ENCODE measurements at places on chromosomes 11 and 22.

GRCh38 chr11:101706541-101706940 is 122.7 kb upstream of the TRPC6 start:
- DNase-seq: no peak

- DNase-seq: no peak
Observed at GRCh38 chr11:129747071-129747470, 68.6 kb upstream of the TMEM45B start.

GRCh38 chr11:80241766-80242165 is 800.9 kb upstream of the TENM4 start:
- no peak for DNase-seq

GRCh38 chr11:60170566-60170965 is 12.3 kb downstream of the MS4A6A start:
- DNase-seq: no peak

- DNase-seq: no peak
Observed at GRCh38 chr22:22406445-22407027, 102.0 kb downstream of the ZNF280B start.

DNA sequence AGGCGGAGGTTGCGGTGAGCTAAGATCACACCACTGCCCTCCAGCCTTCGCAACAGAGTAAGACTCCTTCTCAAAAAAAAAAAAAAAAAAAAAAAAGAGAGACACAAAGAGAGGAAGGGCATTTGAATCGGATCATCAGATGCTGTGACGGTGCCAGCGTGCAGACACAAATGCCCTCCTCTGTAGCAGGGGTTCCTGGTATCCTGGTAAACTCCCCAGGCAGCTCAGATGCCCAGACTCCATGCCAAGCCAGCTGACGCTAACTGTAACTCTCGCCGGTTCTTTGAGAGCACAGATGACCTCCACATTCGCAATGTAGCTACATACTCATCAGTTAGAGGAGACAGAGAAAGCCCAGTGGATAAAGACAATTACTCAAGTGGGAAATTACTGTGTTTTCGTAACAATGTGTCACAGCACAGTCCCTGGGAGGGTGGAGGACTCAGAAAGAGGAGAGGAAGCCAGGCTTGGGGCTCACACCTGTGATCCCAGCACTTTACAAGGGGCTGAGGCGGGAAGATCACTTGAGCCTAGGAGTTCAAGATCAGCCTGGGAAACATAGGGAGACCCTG is 153.1 kb downstream of the BRD1 start:
- no peak for DNase-seq

DNA sequence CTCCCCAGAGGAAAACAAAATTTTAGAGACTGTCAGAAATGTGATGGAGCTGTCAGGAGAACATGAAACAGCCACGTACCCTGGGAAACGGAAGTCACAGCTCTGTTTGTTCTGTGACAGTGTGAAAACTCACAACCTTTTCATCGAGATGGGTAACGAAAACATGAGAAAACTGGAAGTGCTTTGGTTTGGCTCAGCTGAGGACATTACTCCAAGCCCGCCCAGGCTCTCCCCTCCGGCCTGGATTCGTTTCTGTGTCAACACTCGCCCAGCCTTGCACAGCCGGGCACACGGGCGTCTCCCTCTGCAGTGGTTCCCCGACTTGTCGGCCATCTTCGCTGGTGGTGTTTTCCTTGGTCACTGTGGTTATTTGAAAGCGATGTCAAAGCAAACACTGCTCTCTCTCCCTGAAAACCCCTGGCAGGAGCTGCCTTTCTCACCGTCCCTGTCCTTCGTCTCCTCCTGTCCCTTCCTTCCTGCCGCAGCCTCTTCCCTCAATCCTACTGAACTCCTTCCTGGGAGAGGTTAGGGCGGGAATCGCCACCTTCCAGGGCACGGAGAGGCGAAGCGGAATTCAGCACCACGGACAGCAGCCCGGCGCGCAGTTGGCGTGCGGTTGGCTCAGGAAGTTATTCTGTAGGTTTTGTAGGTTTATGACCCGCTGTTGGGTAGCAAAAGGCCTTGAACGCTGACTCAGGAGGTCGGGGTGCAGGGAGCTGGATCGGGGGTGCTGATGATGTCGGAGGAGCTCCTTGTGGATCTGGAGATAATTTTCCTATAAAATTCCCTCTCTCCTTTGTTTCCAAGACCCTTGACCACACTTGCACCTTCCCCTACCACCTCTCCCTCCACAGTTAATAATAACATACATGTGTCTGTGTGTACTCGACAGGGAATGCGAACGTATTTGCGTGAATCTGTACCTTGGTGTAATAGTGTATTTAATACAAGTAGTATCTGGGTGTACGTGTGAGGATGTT is 13.1 kb upstream of the RPS19BP1 start:
- DNase-seq: no peak

GRCh38 chr11:106127604-106128003 is 50.1 kb downstream of the AASDHPPT start:
- no peak for DNase-seq

DNA sequence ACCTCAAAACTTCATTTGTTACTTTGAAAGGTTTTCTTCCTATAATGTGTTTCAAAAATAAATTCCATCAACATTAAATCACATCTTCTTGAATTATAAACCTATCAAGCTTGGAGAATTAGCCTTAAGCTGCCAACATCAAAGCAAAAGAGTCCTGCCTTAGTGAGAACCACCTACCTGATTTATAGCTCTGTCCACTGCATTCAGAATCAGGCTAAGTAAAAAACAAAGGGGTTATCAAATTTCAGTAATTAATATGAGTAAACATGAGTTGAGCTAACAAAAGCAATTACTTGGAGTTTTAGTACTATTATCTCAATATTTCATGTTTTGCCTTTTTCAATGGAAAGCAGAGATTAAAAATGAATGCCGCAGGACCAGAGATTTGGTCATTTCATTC is 73.9 kb downstream of the CADM1 start:
- no peak for DNase-seq

GRCh38 chr22:44458044-44459020 is 39.7 kb downstream of the RTL6 start:
- no peak for DNase-seq

- no peak for DNase-seq
Observed at GRCh38 chr11:24588081-24588480, 91.2 kb downstream of the LUZP2 start.

GRCh38 chr11:36296884-36297543 is 926 bp downstream of the PRR5L start:
- DNase-seq: no peak

DNA sequence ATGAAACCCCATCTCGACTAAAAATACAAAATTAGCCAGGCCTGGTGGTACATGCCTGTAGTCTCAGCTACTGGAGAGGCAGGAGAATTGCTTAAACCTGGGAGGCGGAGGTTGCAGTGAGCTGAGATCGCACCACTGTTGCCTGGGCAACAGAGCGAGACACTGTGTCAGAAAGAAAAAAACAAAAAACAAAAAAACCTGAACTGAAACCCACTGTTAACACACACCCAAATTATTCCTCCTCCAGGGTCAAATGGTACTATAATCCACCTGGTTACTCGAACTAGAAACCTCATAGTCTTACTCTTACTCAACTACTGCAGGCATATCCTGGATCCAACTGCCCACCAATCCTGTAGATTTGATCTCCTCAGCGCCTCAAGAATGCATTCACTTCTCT is 35.5 kb downstream of the USP28 start:
- DNase-seq: no peak

- DNase-seq: no peak
Observed at GRCh38 chr22:50027639-50028537, 15.3 kb upstream of the IL17REL start.

DNA sequence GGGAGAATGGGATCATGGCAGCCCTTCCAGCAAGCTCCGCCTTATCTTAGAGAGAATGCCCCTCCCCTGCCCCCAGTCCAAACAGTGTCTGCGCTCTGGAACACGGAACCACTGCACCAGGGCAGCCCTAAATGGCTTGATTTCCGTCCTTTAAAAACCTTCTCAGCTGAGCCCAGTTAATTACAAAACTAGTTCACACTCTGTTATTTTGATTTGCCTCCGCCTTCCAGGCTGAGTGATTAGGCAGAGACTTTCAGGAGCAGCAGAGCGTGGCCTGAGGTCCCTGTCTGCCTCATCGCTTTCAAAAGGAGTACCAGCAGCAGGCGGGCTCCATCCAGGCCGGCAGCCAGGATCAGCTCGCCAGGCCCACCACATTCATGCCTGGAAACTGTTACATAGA is 313.0 kb downstream of the BRD1 start:
- no peak for DNase-seq

DNA sequence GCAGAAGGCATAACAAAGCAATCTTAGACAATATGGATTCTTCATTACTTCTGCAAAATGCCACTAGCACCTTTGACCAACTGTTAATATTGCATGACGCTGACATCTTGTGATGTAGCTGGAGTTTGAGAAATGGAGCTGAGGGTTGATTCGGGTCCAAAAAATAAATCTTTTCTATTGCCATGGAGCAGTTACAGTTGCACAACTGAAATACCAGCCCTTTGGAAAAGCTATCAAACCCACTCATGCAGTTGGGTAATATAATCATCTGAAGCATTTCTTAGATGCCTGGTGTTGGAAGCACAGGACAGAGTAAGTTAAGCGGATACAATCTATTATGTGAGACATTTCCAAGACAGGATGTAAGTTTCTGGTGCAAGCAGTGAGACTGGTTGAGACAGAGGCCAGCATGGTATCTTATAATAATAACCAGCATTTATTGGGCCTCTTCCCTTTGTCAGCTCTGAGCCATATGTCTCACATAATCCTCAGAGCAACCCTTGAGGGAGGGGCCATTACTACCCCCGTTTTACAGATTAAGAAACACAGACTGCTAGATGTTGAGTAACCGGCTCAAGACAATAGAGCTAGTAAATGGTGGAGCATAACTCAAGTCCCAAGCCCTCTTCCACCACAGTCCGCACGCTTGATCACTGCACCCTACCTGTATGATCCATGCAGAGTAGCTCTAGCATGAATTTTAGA is 74.9 kb upstream of the CAPRIN1 start:
- DNase-seq: no peak

- no peak for DNase-seq
Observed at GRCh38 chr11:109996060-109996459, 97.1 kb upstream of the ZC3H12C start.

- no peak for DNase-seq
Observed at GRCh38 chr11:95586155-95586554, 203.4 kb downstream of the FAM76B start.

- DNase-seq: no peak
Observed at GRCh38 chr22:45263463-45264269, 21.1 kb upstream of the UPK3A start.

DNA sequence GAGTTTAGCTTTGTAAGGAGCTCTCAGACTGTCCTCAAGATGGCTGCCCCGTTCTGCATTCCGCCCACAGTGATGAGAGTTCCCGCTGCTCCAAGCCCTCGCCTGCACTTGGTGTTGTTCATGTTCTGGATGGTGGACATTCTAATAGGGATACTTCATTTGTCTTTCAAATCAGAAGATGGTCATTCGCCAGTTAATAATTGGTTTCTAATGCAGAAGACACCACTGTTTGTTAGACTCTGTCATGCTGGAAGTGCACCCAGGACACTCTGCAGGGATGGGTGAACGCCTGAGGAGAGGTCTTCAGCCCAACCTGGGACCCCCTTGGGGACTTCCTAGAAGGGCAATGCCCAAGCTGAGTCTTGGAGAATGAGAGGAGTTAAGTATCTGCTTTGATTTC is 836.4 kb downstream of the TBC1D22A start:
- DNase-seq: no peak

DNA sequence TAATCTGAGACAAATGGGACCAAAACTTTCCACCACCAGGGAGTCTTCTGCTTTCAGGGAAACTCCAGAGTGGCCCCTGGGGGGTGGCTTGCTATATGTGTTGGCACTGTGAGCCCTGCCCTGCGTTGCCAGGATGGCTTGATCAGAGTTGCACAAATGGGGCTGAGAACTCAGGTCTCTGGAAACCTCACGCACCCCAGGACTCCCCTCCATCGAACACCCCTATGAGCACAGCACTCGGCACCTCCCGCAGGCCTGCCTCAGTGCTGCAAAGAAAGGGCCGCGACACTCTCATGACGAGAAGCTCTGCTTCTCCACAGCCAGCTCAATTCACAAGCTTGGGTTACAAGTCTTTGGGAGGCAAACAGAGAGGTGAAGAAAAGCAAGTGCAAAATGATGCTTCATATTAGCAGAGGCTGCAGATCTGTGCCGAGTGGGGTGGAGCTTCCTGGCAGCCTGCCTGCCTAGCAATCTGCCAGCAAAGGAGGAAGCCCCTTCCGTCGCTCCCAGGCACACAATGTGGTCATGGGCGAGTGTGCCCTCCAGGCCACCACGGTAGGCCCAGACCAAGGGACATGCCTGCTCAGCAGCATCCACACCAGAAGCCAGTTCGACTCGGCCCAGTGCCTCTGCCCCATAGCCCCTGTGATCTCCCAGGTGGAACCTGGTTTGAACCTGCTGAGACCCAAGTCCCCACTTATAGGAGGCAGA is 55.7 kb downstream of the MYH9 start:
- DNase-seq: no peak

DNA sequence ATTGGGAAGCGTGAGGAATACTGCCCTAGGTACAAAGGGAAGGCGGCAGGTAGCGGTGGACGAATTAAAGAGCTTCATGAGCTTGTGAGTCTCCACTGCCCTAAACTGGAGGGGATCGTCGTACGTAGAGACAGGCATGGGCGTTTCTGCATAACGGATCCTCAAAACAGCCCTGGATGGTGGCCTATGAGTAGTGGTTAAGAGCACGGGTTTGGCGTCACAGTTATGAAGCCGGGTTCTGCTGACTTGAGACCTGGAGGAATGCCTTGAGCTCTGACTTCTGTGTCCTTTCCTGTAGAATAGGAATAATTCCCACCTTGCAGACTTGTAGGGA is 335 bp downstream of the TMEM138 start:
- no peak for DNase-seq

GRCh38 chr11:9138612-9139579 is 47.5 kb upstream of the SCUBE2 start:
- no peak for DNase-seq

DNA sequence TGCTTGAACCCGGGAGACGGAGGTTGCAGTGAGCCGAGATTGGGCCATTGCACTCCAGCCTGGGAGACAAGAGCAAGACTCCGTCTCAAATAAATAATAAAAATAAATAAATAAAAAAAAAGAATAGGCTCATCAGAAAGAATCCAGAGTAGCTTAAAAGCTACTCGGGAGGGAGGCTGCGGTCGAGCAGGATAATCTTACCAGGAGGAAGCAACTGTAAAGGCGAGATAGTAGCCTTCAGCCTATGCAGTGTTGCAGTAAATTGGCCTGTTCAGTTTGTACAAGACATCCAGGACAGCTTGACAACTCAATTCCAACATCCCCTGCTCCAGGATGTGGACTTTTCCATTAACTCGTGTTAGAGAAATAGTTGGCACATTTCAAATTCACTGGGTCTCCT is 1164.7 kb downstream of the LRRC4C start:
- no peak for DNase-seq

- no peak for DNase-seq
Observed at GRCh38 chr11:121109916-121110586, 9.0 kb downstream of the TECTA start.

DNA sequence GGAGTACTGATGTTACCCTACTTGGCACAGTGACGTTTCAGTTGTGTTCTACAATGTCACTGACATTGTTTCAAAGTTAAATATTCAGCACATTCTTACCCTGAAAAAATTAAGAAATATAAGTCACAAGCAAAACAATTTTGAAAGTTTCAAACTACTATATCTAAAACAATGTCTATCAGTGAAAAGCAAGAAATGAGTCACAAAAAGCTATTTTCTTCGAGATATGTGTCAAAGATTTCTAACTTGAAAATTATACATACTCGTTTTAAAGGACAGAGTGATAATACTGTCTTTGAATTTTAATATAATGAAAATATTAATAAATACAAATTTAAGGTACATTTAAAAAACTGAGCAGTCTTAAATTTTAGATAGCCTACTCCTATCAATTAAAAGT is 42.9 kb downstream of the RDX start:
- no peak for DNase-seq

- no peak for DNase-seq
Observed at GRCh38 chr11:59556917-59557348, 45.6 kb downstream of the OR4D9 start.

All from stimulated activated CD8-positive, alpha-beta memory T cell treated with anti-CD3 and anti-CD28 coated beads, Interleukin-2, amount 100 ng/mL, for 48 hours (primary cell).